Activated naive CD8-positive, alpha-beta T cell treated with anti-CD3 and anti-CD28 coated beads, Interleukin-2, amount 10 ng/mL, durations not matched to agents 7 days and 5 days (primary cell): ENCODE measurements at places on chromosomes 11 and 22. TPM values are rescaled to one million over a fixed set of nuclear protein-coding genes. Genes with fewer than 3 reads are reported as not detected.
A peak's percentile ranks its signal among the peaks of the same experiment; 100 is the strongest.

The ATXN10 gene
- 81.0 TPM for total RNA-seq

DNA sequence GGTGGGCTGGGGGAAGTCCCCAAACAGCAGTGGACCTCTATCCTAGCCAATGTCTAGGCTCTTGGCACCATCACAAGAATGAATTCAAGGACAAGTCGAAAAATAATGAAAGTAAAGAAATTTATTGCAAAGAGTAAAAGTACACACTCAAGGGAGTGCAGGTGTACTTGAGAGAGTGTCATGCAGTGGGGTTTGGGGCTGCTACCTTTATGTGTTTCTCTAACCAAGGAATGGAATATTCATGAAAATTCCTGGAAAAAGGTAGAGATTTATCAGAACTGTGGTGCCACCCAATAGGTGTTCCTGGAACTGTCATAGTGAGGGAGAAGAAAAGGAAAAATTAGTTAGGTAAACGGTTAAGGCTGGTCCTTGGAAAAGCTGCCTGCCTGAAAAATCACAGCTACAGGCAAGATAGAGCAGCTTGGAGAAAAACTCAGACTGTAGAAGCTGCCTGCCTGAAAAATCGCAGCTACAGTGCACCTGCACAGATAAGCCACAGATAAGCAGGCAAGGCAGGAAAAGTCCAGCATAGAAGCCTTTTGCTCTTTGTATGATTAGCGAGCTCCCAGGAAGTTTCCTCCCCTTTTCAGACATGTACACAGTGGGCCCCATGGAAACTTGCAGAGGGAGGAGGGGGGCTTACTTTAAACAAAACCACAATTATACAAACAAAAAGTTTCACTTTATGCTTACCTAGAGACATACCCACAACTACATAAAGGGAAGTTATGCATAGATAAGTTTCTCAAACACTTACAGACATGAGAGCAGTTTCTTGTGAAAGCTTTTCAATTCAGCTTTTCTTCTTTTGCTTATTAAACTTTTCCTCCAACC, 71.4 kb upstream of the B3GNT6 start:
- no peak for DNase-seq

The C11orf21 gene
- total RNA-seq = 55.3 TPM

- DNase-seq = peak; percentile 43
Observed at GRCh38 chr11:72553706-72554105, 119.4 kb upstream of the CLPB start.

GRCh38 chr11:134438542-134439537, 26.8 kb upstream of the B3GAT1 start:
- no peak for DNase-seq

GRCh38 chr11:62411524-62411923, 7.3 kb upstream of the SCGB1A1 start:
- no peak for DNase-seq

GRCh38 chr11:124892146-124892545, 5.5 kb downstream of the ROBO4 start:
- no peak for DNase-seq

- no peak for DNase-seq
Observed at GRCh38 chr11:75602951-75603350, 40.9 kb downstream of the SERPINH1 start.

The DGCR8 gene
- total RNA-seq = 54.3 TPM

The C11orf52 gene
- total RNA-seq = not detected

DNA sequence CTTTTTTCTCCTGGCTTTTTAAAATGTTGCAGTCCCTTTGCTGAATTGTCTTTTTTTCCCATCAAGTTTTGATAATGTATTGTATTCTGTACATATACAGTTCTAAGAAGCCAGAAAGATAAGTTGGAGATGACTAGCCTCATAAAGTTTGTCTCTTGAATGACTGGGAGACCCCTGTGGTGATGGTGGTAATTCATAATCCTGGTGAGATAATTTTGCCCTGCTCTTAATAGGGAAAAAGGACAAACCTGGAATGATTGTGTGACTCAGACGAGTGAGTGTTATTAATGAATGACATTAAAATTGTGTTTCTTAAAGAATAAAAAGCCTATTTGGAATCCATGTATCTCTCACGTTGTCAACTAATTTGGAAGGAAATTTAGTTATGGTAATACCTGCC, 1.2 kb downstream of the HIKESHI start:
- no peak for DNase-seq

GRCh38 chr11:123694551-123694950, 40.1 kb upstream of the SCN3B start:
- no peak for DNase-seq
